ENCODE measurements at places on chromosomes 5 and 9.

GRCh38 chr9:131067625-131068024, 28.7 kb upstream of the AIF1L start:
- DNase-seq = no peak

DNA sequence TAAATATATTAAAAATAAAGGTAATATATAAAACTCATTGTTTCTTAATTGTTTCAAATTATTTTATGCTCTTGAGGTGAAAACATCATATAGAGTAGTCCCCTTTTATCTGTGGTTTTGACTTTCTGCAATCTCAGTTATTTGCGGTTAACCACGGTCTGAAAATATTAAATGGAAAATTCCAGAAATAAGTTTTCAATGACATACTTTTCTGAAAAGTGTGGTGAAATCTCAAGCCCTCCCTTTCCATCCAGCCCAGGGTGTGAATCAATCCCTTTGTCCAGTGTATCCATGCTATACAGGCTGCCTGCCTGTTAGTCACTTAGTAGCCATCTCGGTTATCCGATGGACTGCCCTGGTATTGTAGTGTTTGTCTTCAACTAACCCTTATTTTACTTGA, 546.7 kb upstream of the DMAC1 start:
- no peak for DNase-seq

GRCh38 chr5:135386886-135387628, 12.0 kb downstream of the MACROH2A1 start:
- DNase-seq = no peak

DNA sequence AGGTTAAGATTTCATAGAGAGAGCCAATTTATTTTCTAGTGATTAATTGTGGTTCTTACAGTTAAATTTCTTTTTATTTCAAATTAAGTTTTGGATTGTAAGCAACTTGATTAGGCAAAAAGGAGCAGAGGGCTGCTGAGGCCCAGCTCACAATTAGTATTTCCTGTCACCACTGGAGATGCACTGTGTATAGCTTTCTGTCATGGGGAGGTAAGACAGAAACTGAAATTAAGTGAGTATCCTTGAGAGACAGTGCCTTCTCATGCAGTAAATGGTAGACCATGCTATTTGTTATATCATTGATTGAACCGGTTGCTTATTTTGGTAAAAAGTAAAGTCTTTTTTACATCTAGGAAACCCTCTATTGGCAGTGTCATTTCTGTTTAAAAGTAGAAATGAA, 190.7 kb downstream of the CCDC171 start:
- no peak for DNase-seq

GRCh38 chr5:44868541-44868940, 59.8 kb downstream of the MRPS30 start:
- no peak for DNase-seq

Measured in NCI-H1092 (cell line).